ENCODE measurements at places on chromosomes 1 and 21. TPM values are rescaled to one million over a fixed set of nuclear protein-coding genes. Genes with fewer than 3 reads are reported as not detected.

The RNU1-3 gene
- not detected for total RNA-seq

The S100A7 gene
- total RNA-seq: not detected

The MTF2 gene
- total RNA-seq: 6.2 TPM

The SPRR3 gene
- not detected for total RNA-seq

The INPP5B gene
- total RNA-seq: 13.2 TPM

The SPATA45 gene
- not detected for total RNA-seq

The PDZK1IP1 gene
- 10.6 TPM for total RNA-seq

The RXRG gene
- total RNA-seq: 1.2 TPM

The CHRM3 gene
- total RNA-seq: 2.2 TPM

The C2CD4D gene
- not detected for total RNA-seq

The ADCY10 gene
- total RNA-seq: 0.35 TPM

DNA sequence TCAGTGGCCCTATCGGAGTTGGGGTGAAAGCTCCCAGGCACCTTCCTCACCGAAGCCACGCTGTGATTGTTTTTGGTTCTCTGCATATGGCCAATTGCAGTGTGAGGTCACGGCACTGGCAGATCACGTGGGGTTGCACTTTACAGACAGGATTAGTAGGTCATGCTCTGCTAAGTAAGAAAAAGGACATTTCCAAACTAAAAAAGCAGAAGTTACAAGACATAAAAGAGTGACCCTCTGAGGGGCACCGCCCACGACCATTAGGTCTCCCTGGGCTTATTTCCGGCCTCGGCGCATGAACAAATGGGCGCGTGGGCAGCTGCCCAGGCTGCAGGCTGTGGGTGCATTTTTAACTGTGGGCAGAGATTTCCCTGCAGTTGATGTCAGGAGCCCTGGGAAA is 2.0 kb downstream of the CAPN9 start:
- H3K4me3 ChIP-seq: no peak overlapping the region
- H3K36me3 ChIP-seq: no peaks in the 10 kb centered on the region
- no peaks in the 10 kb centered on the region for H3K27me3 ChIP-seq
- no peaks in the 10 kb centered on the region for H3K4me1 ChIP-seq
- no peak overlapping the region for H3K27ac ChIP-seq
- no peak for DNase-seq

DNA sequence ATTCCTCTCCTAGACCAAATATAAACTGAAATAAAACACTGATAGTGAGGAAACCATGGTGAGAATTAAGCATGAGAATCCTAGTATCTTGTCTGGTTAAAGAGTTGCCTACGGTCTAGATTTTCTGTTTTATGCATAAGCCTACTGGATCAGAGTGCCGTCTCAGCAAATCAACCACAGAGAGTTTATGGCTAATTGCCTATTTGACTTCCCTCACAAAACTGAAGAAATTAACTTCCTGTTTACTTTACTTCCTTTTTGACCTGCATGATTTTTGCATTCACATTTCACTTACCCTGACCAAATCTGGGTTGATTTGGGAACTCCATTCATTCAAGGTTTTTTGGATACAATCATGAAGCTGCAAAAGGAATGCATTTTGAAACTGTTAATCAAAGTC is 5.0 kb downstream of the GCLM start:
- H3K4me1 ChIP-seq: peaks cover 14% of the 10 kb centered on the region
- H3K27ac ChIP-seq: no peak overlapping the region
- DNase-seq: no peak
- H3K4me3 ChIP-seq: no peak overlapping the region

- no peak for DNase-seq
- no peaks in the 10 kb centered on the region for H3K36me3 ChIP-seq
Measured at GRCh38 chr1:2821966-2822620, 20.6 kb upstream of the TTC34 start.

- no peaks in the 10 kb centered on the region for H3K4me1 ChIP-seq
- H3K36me3 ChIP-seq: no peaks in the 10 kb centered on the region
- H3K27me3 ChIP-seq: no peaks in the 10 kb centered on the region
- no peak for DNase-seq
- no peak overlapping the region for H3K4me3 ChIP-seq
Measured at GRCh38 chr1:109024646-109025045, 17.3 kb downstream of the WDR47 start.

- peak overlapping the region; percentile 33 for H3K27ac ChIP-seq
- H3K27me3 ChIP-seq: no peaks in the 10 kb centered on the region
- no peak overlapping the region for H3K4me3 ChIP-seq
Measured at GRCh38 chr1:19240673-19241538, 10.4 kb downstream of the EMC1 start.

GRCh38 chr1:59485949-59486348 is 189.1 kb downstream of the FGGY start:
- H3K27me3 ChIP-seq: no peaks in the 10 kb centered on the region
- DNase-seq: no peak
- no peaks in the 10 kb centered on the region for H3K36me3 ChIP-seq
- no peak overlapping the region for H3K27ac ChIP-seq

- no peak overlapping the region for H3K4me3 ChIP-seq
- no peaks in the 10 kb centered on the region for H3K4me1 ChIP-seq
- no peaks in the 10 kb centered on the region for H3K36me3 ChIP-seq
- no peak overlapping the region for H3K27ac ChIP-seq
- no peaks in the 10 kb centered on the region for H3K27me3 ChIP-seq
Measured at GRCh38 chr1:161241682-161242081, 3.7 kb upstream of the NR1I3 start.

- no peaks in the 10 kb centered on the region for H3K36me3 ChIP-seq
- peak; percentile 94 for DNase-seq
- H3K4me1 ChIP-seq: peaks cover 2% of the 10 kb centered on the region
Measured at GRCh38 chr21:17611414-17612022, 1.2 kb downstream of the BTG3 start.

- H3K27ac ChIP-seq: no peak overlapping the region
- H3K36me3 ChIP-seq: no peaks in the 10 kb centered on the region
- no peak for DNase-seq
- peaks cover 5% of the 10 kb centered on the region for H3K4me1 ChIP-seq
- H3K27me3 ChIP-seq: no peaks in the 10 kb centered on the region
- H3K4me3 ChIP-seq: no peak overlapping the region
Measured at GRCh38 chr1:222098404-222098803, 356.5 kb upstream of the DUSP10 start.

- H3K27ac ChIP-seq: no peak overlapping the region
- peaks cover 9% of the 10 kb centered on the region for H3K4me1 ChIP-seq
- no peak for DNase-seq
- H3K4me3 ChIP-seq: no peak overlapping the region
Measured at GRCh38 chr1:227449051-227449450, 114.3 kb upstream of the ZNF678 start.

GRCh38 chr1:56755911-56756310 is 63.3 kb downstream of the FYB2 start:
- no peak overlapping the region for H3K27ac ChIP-seq
- no peaks in the 10 kb centered on the region for H3K36me3 ChIP-seq
- no peak for DNase-seq
- no peak overlapping the region for H3K4me3 ChIP-seq
- no peaks in the 10 kb centered on the region for H3K4me1 ChIP-seq

DNA sequence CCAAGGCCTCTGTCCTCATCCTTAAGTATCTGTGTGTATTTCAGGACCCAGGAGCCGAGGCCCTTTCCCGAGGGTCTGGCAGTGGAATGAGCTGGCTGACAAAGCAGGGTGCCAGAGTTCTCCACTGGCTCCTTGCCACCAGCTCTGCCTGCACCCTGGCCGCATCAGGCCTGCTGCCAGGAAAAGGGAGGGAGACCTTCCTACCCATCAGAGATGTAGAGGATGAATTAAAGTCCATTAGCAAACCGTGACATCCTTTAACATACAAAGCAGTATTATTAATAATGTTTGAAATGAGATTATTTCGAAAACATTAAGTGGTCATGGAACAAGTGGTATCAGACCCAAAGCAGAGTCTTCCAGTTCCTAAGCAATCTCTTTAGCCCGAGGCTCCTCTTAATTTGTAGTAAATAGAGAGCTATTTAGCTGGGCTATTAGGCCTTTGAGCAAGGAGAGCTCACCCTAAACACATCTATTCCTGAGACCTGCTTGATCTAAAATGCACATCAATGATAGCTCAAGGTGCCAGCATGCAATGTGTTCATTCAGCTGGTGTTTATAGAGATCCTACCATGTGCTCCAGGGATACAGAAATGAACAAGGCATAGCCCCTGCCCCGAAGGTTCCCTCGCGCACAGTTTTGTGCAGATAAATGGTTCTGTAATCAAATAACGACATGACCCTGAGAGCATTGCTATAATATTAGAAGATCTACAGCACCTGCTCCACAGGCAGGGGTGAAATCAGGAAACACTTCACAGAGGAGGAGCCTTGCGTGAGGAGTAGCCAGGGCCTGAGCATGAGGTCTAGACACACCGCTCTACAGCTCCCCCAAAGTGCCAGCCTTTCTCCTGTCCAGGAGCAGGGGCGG is 44.0 kb downstream of the FAM163A start:
- H3K27me3 ChIP-seq: no peaks in the 10 kb centered on the region
- no peak for DNase-seq
- H3K4me1 ChIP-seq: no peaks in the 10 kb centered on the region

GRCh38 chr1:28104866-28105467 is 16.6 kb upstream of the EYA3 start:
- no peaks in the 10 kb centered on the region for H3K4me1 ChIP-seq
- no peak for DNase-seq
- H3K27ac ChIP-seq: peak overlapping the region; percentile 22
- H3K27me3 ChIP-seq: no peaks in the 10 kb centered on the region
- no peaks in the 10 kb centered on the region for H3K36me3 ChIP-seq
- peak overlapping the region; percentile 20 for H3K4me3 ChIP-seq

DNA sequence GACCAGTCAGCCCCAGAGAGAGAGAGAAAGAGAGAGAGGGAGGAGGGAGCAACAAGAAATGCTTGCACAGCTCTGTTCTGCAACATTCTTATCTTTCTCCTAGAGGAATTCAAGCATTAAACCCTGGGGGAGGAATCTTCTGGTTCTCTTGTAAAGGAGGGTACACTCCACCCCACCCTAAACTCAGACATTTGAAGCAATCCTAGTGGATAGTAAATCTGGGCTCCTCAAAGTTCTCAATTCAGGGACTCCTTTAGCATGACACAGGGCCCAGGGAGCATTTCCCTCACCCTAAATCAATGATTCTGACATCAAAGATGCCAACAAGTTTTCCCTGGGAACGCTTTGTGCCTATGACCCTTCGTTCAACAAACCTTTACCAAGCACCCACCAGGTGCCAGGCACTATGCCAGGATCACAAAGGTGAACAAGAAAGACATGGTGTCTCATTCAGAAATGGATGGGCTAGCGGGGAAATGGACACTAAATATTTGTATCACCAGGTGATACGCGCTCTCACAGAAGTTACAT is 11.9 kb upstream of the CAPN2 start:
- H3K27me3 ChIP-seq: no peaks in the 10 kb centered on the region
- H3K4me1 ChIP-seq: no peaks in the 10 kb centered on the region
- H3K27ac ChIP-seq: peak overlapping the region; percentile 35

GRCh38 chr1:17912491-17912890 is 157.4 kb downstream of the ACTL8 start:
- H3K4me1 ChIP-seq: no peaks in the 10 kb centered on the region
- no peak overlapping the region for H3K4me3 ChIP-seq
- no peaks in the 10 kb centered on the region for H3K27me3 ChIP-seq

DNA sequence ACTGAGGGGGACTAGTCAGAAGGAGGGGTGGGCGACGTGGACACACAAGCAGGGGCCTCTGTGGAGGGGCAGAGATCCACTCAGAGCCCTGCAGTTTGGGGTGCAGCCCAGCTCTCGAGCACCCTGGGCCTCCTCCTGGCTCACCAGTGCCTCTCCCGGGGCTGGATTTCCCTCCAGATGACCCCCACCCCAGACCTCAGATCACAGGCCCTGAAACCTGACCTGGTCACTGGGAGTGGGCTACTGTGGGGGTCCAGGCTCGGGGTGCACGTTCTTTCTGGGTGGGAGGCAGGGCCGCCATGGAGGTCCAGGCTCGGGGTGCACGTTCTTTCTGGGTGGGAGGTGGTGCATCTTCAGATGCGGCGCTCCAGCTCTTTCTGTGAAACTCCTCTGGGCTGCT is 10.3 kb upstream of the LHX4 start:
- no peaks in the 10 kb centered on the region for H3K27me3 ChIP-seq
- no peak overlapping the region for H3K4me3 ChIP-seq
- no peaks in the 10 kb centered on the region for H3K4me1 ChIP-seq

DNA sequence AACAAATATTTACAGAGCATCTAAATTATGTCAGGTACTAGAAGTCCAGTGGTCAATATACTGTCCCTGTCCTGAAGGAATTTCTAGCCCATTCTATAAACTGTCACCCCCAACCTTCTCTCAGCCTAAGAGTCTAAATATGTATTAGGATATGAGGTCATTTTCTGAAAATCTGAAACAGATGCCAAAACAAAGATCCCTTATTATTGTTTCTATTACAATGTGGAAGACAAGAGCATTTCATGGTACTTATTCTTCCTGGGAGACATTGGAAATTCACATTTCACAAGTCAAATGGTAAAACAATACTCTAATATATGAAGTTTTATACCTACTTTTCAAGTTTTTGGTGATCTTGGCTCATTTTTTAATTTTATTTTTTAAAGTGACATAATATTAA is 2.6 kb downstream of the CLCA1 start:
- DNase-seq: no peak
- H3K4me1 ChIP-seq: no peaks in the 10 kb centered on the region
- H3K27ac ChIP-seq: no peak overlapping the region
- H3K4me3 ChIP-seq: no peak overlapping the region
- H3K36me3 ChIP-seq: no peaks in the 10 kb centered on the region

DNA sequence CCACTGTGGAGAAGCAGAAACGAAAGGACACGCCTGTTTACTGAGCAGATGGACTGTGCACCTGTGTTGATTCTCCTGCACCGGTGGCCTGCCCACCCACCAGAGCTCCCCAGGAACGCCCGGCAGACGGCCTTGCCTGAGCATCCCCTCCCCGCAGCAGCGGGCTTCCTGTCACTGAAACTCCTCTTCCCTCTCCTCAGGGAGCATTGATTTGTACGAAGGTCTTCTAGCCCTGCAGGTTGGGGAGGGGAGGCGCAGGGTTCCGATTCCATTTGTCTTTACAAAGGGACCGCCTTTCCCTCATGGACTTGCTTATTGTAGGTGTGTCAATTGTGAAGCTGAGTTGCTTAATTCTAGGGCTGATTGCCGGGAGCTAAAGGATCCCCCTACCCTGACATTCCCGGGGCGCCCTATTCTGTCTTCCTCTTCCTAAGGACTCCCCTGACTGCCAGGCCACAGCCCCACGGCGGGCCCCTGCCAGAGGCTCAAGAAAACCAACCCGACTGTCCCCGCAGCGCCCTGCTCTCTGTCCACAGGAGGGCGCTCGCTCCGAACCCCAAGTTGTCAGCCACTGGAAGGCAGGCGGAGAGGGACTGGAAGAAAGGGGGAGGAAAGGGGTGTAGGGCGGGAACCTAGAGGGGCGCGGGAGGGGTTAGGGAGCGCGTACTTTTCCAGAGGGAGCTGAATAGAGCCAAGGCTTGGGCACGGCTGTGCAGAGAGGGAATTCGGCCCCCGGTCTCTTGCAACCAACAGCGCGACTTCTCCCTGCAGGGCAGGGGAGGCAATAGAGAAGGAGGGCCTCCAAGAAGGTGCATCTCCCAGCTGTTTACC is 2.8 kb downstream of the S100A6 start:
- H3K27me3 ChIP-seq: no peaks in the 10 kb centered on the region
- peaks cover 38% of the 10 kb centered on the region for H3K4me1 ChIP-seq
- H3K27ac ChIP-seq: peak overlapping the region; percentile 97

GRCh38 chr1:109252167-109252892 is 3.0 kb downstream of the CELSR2 start:
- H3K27me3 ChIP-seq: no peaks in the 10 kb centered on the region
- no peaks in the 10 kb centered on the region for H3K36me3 ChIP-seq
- H3K27ac ChIP-seq: no peak overlapping the region
